ENCODE measurements at places on chromosomes 13 and 19.

- no peak for DNase-seq
Measured at GRCh38 chr19:37551129-37551993, 43.2 kb downstream of the ZNF571 start.

DNA sequence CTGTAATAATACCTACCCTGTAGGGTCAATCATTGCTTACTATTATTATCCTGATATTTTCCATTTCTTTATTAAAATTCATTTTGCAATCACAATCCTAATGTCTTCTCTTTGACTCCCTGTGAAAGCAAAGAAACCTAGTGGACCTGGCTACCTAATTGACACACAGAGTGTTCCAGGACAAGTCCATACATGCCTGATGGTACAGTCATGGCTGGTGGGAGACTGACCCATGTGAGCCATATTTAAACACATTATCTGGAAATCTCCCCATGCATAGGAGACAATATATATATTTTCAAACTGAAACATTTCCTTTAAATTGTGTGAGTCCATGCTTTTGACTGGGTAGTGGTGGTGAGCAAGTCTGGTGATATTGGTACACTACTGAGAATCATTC is 230.6 kb upstream of the DACH1 start:
- DNase-seq = no peak

- no peak for DNase-seq
Measured at GRCh38 chr19:27738569-27739193, 1474.3 kb downstream of the UQCRFS1 start.

DNA sequence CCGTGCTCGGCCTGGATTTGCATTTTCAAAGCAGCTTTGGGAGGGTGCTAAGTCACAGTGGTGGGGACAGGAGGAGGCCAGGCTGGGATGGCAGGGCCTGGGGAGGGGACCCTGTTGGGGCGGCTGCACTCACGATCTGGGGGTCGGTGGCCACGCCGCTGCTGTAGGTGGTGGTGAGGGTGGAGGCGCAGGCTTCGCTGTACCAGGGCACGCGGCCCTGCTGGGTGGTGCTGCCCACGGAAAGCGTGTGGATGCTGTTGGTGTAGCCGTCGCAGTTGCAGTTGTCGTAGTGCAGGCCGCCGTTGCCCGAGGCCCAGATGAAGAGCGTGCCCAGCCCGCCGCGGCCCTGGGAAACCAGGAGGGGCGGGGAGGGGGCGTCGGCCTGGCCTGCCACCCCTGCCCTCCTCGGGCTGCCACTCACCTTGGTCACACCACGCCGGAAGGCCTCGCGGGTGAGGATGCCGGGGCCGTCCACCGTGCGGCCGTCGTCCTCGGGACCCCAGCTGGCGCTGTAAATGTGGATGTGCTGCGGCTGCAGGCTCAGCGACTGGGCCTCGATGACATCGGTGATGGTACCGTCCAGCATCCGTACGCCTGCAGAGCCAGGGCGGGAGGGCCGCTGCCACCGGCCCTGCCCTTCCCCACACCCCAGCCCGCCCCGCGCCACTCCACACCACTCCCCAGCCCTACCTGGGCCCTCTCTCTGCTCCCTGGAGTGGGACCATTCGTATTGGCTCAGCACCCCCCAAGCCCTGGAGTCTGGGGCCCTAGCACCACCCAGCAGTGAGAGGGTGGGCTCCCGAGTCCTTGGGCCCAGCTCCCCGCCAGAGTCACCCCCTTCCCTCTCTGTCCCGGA is 3.2 kb downstream of the PCSK4 start:
- DNase-seq = no peak

DNA sequence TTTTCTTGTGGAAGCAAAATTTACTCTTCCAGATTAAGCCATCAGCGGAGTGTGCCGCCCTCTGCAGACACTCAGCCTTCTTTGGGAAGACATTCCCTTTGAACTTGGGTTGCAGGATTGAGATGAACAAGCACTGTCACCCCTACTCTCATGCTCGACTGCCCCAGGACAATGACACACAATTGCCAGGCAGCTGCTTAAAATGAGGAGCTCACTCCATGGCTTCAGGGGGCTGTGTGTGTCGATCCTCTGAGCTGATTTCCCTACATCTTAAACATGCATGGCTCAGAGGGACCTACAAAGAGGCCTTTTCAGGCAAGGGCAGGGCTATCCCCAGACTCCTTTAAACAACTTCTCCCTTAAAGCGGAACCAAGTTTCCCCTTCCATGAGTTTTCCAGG is 107.5 kb upstream of the MBNL2 start:
- no peak for DNase-seq

DNA sequence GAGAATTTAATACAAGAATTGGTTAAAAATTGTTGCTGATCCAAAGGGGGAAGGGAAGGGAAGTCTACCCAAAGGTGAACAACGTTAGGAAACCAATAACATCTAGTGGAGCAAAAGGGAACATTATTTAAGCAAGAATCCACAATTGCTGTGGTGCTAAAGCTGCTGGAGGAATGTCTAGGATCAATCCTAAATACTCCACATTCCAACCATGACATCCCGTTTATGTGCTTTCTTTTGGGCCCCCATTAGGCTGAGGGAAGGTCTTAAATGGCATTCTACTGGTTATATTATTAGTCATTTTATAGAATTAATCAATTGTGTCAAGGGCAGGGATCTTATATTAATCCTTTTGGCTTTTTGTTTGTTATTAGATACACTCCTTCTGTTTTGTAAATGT is 39.9 kb upstream of the VWA8 start:
- DNase-seq = no peak

DNA sequence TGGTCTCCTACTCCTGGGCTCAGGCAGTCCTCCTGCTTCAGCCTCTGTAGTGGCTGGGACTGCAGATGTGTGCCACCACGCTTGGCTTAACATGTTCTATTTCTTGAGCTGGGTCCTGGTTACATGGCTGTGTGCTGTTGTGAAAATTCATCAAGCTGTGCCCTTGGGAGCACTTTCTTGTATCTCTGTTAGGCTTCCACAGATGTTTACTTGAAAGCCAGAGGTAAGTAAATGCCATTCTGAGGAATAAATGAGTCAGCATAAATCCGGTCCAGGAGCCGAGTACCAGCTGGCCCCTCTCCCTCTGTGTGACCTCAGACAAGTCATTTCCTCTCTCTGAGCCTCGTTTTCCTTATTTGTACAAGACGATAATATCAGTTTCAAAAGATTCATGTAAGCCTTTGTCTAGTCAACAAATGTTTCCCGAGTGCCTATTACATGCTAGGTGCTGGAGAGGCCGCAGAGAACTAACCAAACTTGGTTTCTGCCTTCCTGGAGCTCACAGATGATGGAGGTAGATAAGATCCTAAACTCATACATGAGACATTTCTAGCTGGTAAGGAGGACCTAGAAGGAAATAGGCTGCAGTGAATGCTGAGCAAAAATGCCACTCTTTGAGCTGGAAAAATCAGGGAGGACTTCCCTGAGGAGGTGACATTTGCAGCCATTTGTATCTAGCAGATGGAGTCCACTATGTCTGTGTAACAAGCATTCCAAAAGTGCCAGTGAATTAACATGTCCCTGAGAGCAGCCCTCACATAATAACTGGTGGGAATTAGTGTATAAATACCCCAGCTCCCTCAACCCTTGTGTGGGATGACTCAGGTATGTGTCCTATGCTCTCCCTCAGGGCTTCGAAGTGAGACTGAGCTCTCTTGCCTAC is 2.7 kb upstream of the RASAL3 start:
- DNase-seq = peak; percentile 92

- DNase-seq = no peak
Measured at GRCh38 chr19:13937479-13938300, 527 bp downstream of the PODNL1 start.

- DNase-seq = peak; percentile 48
Measured at GRCh38 chr19:34963573-34964406, at the start of gene ZNF792. Gene ZNF792 (minus strand): TSS chr19:34964229. CDS start chr19:34963662, 567 bp downstream.

DNA sequence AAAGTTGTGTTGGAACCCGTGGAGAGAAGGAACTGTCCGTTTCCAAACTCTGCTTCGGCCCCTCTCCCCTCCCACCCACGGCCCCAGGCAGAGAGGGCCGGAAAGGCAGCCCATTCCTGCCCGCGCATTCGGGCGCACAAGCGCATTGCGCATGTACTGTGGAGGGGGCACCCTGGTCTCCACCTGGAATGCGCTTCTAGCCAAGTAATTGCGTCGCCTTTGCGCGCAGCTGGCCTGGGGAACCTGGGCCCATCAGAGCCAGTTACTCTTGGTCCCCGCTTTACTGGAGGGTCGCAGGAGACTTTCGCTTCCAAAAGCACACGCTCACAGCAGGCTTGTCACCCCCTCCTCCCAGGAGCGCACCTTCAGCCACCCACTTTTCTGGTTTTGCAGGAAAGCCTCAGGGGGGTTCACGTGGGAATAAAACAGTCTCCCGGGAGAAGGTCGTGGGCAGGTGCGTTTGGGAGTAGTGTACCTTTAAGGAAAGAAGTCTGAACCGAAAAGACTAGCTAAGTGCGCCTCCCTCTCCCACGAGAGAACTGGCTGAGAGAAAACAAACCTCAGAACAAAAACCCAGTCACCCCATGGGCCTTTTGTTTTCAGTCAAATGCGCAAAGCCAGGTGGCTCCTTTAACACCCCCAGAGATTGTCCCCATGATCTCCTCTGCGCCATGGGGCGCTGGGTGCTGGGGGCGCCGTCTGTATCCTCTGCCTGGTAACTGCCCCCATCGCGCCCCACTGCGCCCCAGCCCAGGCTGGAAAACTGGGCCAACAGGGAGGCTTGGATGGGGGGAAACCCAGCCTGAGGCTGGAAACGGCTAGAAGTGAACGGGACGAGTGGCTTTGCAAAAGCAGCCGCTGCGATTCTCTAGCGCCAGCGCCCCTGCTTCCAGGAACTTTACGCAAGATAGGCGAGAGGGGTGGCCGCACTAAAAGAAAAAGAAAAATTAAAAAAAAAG is 28.5 kb downstream of the GSX1 start:
- no peak for DNase-seq

- DNase-seq = no peak
Measured at GRCh38 chr13:64506246-64506645, 2723.9 kb downstream of the PCDH9 start.

DNA sequence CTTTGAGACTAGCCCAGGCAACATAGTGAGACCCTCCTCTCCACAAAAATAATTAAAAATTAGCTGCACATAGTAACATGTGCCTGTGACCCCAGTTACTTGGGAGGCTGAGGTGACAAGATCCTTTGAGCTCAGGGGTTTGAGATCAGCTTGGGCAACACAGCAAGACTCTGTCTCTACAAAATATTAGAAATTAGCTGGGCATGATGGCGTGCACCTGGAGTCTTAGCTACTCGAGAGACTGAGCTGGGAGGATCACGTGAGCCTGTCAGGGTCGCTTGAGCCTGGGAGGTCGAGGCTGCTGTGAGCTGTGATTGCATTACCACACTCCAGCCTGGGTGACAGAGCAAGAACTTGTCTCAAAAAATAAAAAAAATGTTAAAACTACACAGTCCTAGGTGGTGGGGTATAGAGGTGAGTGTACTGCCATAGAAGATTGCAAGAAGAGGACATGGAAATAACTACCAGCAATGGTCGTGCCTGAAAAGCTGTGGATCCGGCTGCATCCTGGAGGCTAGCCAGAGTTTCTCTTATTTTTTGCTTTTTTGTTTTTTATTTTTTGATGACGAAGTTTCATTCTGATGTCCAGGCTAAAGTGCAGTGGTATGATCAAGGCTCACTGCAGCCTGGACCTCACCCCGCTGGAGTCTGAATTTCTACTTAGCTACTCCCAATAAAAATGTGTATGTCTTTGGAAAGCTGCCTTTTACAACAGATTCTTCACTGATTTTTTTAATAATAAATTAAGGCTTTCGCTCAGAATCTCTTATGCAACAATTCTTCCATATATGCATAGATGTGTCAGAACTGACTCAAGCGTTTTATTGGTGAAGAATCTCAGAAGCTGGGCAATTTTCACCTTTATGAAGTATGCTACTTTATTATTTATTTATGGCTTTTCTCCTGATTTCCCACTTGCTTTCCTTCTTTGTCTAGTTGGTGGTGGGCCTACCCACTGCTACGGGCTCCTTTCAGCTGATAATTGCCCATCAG is 393.8 kb downstream of the TSHZ3 start:
- no peak for DNase-seq

DNA sequence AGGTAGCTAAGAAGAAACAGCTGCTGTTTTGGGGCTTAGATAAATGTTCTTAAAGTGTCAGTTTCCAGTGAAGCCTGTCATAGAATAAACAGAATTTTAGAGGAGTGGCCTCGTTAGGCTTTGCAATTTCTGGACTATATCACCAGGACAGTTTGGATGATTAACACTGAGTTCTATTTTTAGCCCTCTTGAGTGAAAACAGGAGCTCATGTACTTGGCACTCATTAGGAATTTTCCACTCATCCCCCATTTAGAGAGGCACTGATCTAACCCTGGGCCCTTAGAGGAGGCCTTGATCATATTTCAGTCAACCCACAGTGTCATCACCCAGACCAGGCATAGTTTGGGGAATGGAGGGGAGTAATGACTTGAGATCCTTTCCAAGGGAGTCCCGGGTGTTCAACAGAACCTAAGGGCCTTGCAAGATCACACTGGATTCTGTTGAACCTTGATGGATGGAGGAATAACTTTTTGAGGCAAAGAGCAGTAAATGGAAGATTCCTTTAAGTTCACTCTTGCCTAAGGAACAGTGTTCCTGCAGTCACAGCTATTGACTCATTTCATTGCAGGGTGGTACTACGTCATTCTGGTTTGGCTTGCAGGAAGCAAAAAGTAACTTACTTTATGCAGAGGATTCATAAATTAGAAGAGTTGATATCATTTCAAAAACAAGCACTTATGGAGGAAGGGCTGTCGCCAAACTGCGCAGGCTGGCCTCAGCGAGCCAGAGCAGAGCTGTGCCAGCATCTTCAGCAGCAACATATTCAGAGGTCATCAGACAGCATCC is 160.2 kb downstream of the SLC7A1 start:
- no peak for DNase-seq

GRCh38 chr13:106376401-106377112 is 158.9 kb downstream of the EFNB2 start:
- peak; percentile 73 for DNase-seq

DNA sequence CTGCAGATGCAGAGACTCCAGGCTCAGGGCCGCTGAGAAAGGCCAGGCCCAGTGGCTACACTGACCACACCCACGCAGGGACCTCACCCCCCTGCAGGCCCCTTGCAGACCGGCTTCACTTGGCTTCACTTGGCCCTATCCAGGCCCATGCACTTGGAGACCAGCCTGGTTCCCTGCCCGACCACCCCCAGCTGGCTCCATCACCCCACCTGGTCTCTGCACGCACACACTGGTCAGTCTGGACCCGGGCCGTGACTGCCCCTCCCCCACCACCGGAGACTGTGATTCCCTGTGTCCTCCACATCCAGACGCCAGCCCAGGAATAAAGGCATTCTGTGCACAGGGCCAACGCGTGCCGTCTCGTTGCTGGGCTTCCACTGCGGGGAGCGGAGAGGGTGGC is 4.9 kb upstream of the EBI3 start:
- no peak for DNase-seq

All from pulmonary artery endothelial cell (primary cell).